ENCODE measurements at places on chromosomes 13 and 19.
A peak's percentile ranks its signal among the peaks of the same experiment; 100 is the strongest.

- no peak for DNase-seq
Observed at GRCh38 chr19:2140138-2140569, 11.2 kb downstream of the AP3D1 start.

DNA sequence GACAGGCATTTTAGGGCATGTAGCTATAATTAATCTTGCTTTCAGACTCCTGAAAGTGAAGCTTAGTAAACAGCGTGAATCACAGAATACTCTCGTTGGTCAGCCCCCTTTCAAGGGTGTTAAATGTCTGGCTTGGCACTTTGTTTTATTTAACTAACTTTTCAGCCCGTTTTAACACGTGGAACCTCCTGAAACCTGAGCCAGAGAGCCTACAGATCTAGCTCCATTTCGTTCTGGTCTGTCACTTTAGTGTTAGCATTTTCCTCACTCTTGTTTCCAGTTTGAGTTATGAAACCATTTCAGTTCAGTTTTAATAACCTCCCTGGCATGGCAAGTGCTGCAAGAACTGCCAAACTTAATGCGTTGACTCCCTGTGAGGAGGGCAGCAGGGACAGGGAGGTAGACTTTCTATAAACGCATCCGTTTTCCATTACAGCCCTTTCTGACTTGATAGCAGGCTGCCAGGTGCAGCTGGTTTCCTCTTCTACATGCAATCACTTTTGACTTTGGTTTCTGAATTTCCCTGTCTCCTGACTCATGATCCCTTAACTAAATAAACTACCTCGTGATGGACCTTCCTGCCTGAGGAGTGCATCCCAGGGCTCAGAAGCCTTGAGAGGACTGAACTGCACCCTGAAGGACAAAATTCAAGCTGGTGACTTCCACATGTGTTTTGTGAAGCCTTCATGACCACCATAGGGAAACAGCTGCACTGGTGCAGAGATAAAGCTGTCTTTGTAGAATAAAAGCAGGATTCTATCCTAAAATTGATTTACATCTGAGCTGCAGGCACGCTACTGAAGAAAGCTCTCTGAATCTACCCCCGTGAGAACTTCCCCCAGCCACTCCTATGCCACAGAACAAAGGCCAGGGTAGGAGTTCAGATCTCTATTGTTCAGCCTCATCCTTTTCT, 192.6 kb downstream of the DLEU7 start:
- no peak for DNase-seq

GRCh38 chr13:112066624-112067004, 335 bp upstream of the SOX1 start:
- peak; percentile 60 for DNase-seq

GRCh38 chr13:92460479-92460878, 766.1 kb upstream of the GPC6 start:
- DNase-seq: no peak

GRCh38 chr13:40341096-40341471, 325.4 kb downstream of the FOXO1 start:
- no peak for DNase-seq

DNA sequence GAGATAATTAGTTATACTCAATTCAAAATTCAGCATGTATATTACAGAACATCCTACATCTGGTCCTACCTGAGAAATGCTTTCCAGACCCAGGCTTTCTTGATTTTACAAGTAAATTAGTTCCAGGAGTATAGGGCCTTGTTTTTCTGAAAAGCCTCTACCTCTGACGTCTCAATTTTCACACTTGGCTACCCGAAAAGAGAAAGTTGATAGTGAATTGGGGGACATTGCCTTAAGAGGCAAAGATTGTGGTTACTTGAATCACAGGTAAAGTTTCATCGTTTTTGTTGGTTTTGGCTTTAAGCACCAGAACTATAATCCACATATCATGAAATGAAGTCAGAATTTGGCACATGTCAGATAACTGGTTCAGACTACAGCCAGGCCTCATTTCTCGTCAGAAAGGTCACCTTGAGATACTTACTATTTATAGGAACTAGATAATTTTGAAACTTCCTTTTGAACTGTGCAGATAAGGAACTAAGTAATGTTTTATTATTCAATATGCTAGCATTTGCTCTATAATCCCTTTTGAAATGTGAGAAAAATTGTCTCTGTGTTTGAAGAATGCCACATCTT, 30.8 kb downstream of the FAM124A start:
- DNase-seq: no peak

DNA sequence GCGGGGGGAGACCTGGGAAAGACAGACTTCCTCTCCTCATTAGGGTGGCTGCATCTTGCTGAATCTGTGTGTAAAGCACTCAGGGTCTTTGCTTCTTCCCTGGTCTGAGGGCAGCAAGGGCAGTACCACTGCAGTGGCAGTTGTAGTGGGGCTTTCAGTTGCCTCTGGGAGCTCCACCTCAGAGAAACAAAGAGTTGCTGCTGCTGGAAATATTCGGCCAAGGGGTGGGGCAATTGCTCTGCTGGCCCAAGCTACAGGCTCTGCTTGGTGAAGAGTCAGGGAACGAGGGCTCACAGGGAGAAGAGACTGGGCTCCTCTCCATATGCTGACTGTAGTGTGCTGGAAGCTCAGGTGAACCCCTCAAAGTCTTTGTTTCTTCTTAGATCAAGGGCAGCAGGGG, 52.5 kb downstream of the POSTN start:
- DNase-seq: no peak

DNA sequence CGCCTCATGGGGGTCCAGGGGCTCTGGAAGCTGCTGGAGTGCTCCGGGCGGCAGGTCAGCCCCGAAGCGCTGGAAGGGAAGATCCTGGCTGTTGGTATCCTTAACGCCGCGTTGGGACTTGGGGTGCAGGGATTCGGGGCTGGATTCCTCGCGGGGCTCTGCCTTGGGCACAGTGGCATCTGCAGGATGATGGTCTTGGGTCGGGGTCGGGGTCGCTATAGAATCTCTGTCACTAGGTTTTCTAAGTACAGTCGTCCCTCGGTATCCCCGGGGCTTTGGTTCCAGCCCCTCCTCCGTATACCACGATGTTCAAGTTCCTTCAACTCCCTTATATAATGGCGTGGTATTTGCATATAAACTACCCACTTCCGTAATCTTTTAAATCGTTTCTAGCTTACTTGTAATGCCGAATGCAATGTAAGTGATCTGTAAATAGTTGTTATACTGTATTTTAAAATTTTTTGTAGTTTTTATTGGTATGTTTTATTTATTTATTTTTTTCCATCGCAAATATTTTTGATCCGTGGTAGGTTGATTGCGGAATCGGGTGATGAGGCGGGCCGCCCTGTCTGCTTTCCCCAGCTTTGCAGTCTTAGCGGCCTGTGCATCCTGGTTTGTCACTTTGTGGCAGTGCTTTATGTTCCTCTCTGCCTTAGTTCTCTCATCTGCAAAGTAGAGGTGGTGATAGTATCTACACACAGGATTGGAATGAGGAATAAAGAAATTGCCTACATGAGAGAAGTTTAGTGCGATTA, 606 bp downstream of the ERCC5 start:
- peak; percentile 57 for DNase-seq
